ENCODE measurements at places on chromosomes 5 and 9.
A peak's percentile ranks its signal among the peaks of the same experiment; 100 is the strongest.

DNA sequence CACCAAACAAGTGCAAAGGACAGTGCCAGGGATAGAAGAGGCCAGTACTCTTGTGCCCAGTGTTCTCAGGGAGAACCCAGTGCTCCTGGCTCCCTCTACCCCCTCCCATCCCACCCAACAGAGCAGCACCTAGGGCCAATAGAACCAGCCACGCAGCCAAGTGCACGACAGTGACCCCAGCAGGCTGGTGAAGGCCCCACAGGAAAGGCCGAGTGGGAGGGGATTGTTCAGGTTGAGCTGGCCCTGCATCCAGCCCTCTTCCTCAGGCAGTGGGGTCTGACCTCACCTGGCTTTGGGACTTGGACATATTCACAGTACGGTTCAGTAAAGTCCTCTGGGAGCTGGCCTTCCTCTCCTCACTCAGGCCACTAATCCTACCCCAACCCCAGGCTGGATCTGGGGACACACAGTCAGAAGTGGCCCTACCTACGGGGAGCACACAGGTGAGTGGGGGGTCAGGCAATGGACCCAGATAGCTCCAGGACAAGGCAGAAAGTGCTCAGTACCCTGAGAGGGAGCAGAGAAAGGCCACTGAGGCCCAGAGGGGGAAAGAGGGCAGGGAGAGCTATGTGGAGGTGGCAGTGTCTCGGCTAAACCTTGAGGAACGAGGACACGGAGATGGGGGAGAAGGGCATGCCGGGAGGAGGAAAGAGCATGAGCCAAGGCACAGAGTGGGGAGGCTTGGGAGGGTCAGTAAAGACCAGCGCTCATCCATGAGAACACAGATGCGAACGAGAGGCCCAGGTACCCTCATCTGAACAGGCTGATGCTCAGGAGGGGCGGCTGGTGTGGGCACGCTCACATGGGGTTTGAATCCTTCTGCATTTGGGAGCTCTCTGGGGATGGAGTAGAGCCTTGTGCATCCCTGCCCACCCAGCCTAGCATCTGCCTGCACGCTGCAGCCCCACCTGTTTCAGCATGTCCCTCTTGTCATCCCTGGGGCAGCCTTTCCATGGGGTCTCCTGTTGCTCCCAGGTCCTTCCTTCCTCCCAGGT lies 25.6 kb downstream of the POLR1E start:
- no peak for DNase-seq

DNA sequence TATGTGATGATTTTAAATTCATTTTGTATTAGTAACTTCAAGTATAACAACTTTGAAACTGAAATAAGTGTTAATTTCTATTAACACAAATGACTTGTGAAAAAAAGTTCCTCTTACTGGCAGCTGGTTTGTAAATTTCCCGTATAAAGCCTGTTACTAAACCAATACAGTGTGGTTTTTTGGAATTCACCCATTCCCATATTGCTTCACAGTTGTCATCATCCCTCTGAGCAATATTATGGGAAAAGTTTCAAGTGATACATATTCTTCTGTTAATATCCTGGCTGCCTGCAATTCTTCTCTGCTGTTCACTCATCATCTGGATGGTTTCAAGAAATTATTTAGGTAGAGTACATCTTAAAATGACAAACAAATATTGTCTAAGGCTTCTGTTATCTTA lies 1185.1 kb upstream of the C9orf72 start:
- no peak for DNase-seq

DNA sequence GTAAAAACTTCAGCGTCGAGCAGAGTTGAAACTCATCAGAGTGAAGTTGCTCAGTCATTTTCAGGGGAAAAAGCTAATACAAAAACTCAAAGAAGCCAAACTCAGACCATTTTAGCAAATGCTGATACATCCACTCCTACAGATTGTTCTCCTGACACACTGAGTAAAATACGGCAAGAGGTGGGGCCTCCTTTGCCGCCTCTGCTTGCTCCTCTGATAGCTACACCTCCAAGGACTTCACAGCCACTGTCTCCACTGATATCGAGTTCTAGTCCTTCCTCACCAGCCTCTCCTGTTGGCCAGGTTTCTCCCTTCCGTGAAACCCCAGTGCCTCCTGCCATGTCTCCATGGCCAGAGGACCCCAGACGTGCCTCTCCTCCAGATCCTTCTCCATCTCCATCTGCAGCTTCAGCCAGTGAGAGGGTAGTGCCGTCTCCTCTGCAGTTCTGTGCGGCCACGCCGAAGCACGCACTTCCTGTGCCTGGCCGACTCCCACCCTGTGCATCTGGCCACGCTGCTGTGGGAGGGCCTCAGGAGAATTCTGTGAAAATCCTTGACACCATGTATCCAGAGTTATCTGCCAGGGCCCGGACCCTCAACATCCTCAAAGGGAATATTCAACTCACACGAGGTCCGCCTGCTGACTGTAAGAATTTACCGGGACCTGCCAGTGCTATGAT lies 41.7 kb downstream of the ICE1 start:
- no peak for DNase-seq

GRCh38 chr5:132419502-132420468 lies 50.3 kb downstream of the SLC22A5 start:
- peak; percentile 39 for DNase-seq

- no peak for DNase-seq
Observed at GRCh38 chr9:123978981-123979380, 32.6 kb upstream of the LHX2 start.

- DNase-seq = no peak
Observed at GRCh38 chr9:21710548-21711191, 91.8 kb upstream of the MTAP start.

DNA sequence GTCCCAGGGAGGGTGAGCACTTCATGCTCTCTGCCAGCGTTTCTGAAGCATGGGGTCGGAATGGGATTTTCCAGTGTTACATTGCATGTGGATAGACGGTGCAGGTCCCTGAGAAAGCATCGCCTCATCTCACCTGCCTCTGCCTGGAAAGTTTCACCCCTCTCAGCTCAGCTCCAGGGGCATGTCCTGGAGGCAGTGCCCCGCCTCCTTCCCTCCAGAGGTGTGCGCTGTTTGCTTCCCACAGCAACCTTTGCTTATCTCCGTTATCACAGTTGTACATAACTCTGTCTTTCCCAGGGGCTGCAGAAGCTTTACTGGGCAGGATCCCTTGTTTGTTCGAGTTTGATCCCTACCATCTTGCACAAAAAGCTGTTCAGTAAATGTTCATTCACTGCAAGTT lies 10.7 kb upstream of the CREBRF start:
- DNase-seq = no peak

DNA sequence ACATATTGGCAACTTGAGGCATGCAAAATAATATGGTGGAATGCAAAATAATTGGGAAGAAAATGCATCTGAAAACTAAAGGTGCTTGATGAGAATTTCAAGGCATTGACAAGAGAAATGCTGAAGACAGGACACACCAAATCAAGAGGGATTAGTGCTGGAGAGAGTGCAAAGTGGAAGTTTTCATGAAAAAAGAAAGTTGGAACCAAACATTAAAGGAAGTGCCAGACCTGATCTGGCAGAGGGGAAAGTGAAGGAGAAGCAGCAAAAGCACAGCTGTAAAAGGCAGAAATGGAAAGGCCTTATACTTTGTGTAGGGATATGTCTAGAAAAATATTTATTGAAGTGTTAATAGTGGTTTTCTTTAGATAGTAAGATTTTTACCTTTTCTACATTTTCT lies 35.3 kb upstream of the FYB1 start:
- no peak for DNase-seq

- no peak for DNase-seq
Observed at GRCh38 chr5:15007646-15008045, 136.1 kb upstream of the ANKH start.

DNA sequence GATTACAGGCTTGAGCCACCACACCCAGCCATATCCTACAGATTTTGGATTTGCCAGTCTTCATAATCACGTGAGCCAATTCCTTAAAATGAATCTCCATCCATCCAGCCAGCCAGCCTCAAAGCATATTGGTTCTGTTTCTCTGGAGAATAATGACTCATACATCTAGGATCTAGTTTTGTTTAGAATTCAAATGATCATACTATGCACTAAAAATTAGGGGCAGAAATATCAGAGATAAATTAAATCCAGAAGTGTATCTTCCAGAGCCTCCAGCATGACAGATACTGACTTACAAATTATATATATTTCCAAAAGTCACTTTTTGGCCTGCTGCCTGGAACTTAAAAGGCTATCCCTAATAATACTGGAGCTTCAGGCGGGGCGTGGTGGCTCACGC lies 119.1 kb upstream of the NR5A1 start:
- DNase-seq = no peak

GRCh38 chr5:88883059-88883835 lies at the start of gene MEF2C:
TSS of gene MEF2C (minus strand) at chr5:88883184. CDS start at chr5:88823788, 59,396 bp downstream.
- no peak for DNase-seq

- no peak for DNase-seq
Observed at GRCh38 chr5:158854260-158854783, 245.4 kb downstream of the EBF1 start.

DNA sequence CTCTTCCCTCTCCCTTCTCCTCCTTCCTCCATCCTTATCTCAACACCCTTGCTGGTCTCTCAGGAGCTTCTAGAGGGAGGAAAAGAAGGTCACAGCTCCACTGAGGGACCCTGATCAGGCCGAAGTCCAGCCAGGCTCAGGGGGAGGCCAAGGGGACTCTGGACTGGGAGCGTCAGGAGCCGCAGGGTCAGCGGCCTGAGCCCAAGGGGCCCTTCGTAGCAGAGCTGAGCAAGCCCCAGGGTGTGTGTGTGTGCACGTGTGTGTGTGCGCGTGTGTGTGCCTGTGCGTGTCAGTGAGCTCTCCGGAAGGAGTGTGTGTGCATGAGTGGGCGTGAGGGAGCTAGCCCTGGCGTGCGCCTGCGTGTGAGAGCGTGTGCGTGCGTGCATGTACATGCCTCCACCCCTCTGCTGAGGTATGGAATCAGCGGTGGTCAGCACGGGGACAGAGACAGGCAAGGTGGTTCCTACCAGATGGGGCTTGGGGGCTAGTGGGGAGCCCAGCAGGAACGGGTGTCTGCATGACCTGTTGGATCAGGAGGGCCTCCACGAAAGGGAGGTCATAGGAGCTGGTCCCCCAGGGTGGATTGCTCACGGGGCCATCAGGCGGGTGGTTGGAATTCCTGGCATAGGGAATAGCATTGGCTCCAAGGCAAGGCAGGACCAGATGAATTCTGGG lies 10.0 kb upstream of the AGPAT2 start:
- no peak for DNase-seq

DNA sequence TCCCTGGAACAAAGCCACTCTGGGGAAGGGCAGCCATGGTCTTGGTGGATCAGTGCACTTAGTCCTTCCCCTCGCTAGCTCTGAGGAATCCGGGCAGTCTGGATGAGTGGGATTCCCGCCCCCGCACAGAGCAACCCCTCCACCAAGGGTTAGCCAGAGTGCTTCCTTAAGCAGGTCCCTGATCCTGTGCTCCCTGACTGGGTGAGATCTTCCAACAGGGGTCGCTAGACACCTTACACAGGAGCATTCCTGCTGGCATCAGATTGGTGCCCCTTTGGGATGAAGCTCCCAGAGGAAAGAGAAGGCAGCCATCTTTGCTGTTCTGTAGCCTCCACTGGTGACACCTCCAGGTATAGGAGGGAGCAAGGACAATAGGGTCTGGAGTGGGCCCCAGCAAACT lies 228.8 kb downstream of the AP3B1 start:
- DNase-seq = no peak

Measured in stimulated activated CD4-positive, alpha-beta T cell treated with anti-CD3 and anti-CD28 coated beads, Interleukin-15, amount 100 ng/mL, for 1 hour (primary cell).